Globus pallidus (tissue), 1 donor: ENCODE measurements at places on chromosomes 7 and 10.

DNA sequence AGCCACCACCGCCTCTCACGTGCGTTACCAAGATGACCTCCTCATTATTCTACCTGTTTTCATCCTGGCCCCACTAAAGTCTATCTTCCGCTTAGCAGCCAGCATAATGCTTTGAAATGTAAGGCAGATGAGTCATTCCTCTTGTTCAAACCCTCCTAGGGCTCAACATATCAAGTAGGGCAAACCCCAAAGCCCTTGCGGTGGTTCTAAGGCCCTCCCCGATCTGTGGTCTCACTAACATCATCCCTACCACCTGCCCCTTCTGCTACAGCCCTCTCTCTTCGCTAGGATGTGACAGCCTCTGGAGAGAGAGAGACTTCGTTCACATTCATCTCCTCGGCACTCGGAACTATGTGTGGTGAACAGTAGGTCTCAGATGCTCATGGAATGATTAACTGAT lies 94.8 kb downstream of the SVIL start:
- no peak for DNase-seq

GRCh38 chr10:76230921-76231285 lies 799.5 kb downstream of the LRMDA start:
- DNase-seq, result no peak

GRCh38 chr7:131466735-131467365 lies 89.6 kb downstream of the PODXL start:
- DNase-seq, result no peak

GRCh38 chr10:105534086-105534485 lies 893.0 kb downstream of the SORCS3 start:
- DNase-seq, result no peak

DNA sequence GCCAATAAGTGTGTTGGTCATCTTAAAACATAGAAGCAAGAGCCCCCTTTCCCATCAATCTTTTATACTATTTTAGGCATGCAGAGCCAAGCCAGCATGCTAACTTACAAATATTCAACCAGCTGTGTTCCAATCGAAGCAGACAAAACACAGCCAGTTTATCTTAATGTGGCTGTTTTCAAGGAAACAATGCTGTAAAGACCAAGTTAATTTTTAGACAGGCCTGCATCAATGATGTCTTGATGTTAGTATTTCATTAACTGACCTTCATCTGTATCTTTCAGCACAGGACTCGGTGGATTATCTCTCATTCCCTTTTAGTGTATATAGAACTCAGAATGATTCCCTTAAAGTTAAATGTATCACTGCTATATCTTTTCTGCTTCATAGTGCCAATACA lies 262.0 kb upstream of the ZWINT start:
- no peak for DNase-seq

- no peak for DNase-seq
Observed at GRCh38 chr10:13795653-13796555, 209.1 kb downstream of the PRPF18 start.

DNA sequence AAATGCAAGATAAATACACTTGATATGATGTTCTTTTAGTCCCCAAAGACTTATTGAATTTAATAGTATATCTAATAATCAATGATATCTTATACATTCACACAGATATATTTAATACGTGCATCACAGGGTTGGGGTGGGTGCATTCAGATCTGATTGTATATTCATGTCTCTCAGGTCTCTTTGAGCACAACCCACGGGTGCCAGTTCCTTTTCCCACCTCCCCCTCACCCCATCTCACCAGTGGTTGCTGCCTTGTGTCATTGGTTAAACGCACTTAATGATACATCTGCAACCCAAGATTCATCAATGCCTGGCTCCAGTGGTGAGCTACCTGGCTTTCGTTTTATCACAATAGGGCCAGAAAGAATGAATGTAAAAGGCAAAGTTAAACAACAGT lies 6.2 kb downstream of the LRIT1 start:
- DNase-seq, result no peak

- peak; percentile 50 for DNase-seq
Observed at GRCh38 chr7:140121326-140121725, 55.5 kb downstream of the KDM7A start.

DNA sequence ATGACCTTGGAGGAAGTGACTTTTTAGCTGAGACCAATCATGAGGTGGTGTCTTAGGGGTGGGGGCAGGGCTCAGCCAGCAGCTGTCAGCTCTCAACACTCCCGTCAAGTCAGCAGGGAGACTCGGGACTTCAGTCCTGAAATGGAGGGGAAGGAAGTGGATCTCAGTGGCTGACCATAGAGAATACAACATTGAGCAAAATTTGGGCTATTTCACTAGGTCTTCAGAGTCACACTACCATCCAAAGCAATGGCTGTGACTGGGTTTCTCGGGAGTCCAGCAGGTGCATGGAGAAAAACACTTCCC lies 16.8 kb upstream of the GIMAP6 start:
- no peak for DNase-seq
